Activated CD4-positive, alpha-beta T cell treated with anti-CD3 and anti-CD28 coated beads for 48 hours (primary cell): ENCODE measurements at places on chromosomes 13 and 19.

DNA sequence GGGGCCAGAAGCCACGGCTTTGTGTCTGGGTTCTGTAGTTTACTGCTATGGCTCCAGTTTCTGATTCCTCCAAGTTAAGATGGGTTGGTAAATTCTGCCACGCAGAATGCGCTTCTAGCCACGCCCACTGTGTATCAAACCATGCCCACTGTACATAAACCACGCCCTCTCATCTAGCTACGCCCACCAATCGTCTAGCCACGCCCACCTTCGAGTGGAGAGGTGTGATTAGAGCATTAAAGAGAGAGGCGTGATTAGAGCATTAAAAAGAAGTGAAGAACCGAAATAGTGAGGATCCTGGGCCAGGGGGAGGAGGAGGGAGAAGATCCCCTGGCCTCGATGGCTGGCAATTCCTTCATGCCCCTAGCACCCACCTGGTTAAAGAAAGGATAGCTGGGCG lies 43.7 kb upstream of the ADGRE5 start:
- DNase-seq, result peak; percentile 72

DNA sequence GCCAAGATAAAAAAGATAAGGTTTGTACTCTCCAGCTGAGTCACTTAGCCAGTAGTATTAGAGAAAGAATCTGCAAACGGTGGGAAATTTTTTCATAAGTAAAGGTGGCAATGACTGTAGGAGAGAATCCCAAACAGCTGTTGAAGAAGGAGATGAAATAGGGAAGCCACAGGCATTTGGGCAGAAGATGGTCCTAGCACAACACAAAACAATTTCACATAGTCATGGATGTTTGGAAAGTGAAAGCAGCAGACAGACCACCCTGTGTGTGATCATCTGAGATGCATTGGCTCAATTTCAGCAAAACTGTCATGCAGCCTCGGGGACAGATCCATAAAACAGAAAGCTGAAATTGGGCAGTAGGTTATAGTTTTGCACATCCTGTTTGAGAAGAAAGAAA lies 2832.4 kb downstream of the PCDH9 start:
- DNase-seq, result no peak

GRCh38 chr13:21175656-21176214 lies 617 bp downstream of the SKA3 start:
- DNase-seq, result no peak

- DNase-seq, result no peak
Measured at GRCh38 chr13:87893186-87893585, 222.0 kb downstream of the SLITRK5 start.

- DNase-seq, result no peak
Measured at GRCh38 chr13:22141716-22142115, 470.8 kb downstream of the FGF9 start.

- no peak for DNase-seq
Measured at GRCh38 chr19:2984215-2984528, 6.8 kb downstream of the TLE6 start.

DNA sequence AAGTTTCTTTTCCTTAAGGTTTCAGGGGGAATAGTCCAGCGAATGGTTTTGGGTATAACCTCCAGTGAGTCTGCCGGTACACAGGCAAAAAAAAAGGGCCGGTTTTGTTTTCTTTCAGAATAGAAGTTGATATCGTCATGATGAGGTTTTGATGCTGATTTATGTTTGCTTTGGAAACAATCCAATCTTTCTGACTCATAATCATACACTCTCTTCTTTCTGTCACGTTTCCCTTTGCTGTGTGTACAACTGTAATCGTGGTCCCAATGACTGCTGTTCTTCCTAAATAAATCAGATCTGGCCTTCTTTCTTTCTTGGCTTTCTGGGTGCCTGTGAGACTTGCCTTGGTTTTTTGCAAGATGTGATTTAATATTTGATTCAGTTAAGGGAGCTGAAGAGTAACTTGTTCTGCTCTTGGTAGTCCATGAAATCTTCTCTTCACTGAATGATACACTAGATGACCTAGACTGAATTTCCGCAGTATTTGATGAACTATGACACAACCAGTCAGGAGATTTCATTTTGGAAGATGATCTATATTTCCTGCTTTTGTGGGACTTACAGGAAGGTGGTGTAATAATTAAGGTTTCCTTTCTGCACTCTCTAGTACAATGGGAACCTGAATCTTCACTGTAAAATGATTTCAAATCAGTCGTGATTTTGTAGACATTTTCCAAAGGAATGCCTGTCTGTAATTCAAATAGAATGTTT lies 34.9 kb upstream of the METTL21C start:
- no peak for DNase-seq

DNA sequence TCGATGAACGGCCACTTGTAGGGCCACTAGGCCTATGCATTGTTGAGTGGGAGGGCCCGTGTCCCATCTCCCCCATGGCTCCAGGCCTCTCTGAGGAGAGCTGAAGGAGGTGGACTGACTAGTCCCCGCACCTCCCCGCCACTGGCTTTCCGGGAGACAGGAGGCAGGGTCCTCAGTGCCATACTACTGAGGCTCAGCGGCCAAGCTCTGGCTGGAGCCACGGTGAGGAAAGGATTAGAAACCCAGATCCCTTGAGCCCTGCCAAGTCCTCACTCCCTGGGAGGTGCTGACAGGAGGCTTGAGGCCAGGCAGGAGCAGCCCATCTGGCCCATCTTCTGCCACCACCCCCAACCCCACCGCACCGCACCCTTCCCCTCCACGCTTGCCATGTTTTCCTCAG lies 29.0 kb downstream of the CCDC8 start:
- peak; percentile 0 for DNase-seq
